Natural killer cell treated with Interleukin-12 subunit alpha and Interleukin-12 subunit beta and Interleukin-15 and Interleukin-18, amount 100 ng/mL, for 72 hours (primary cell): ENCODE measurements at places on chromosomes 3 and 15. TPM values are rescaled to one million over a fixed set of nuclear protein-coding genes. Genes with fewer than 3 reads are reported as not detected.

CAND2 gene
- 0.45 TPM for total RNA-seq

INSYN1 gene
- not detected for total RNA-seq

SH3GL3 gene
- total RNA-seq = not detected

CKMT1B gene
- total RNA-seq = not detected

CHST2 gene
- 26.9 TPM for total RNA-seq

SLC28A1 gene
- not detected for total RNA-seq

FSD2 gene
- total RNA-seq = not detected

SETMAR gene
- total RNA-seq = 17.2 TPM

DNA sequence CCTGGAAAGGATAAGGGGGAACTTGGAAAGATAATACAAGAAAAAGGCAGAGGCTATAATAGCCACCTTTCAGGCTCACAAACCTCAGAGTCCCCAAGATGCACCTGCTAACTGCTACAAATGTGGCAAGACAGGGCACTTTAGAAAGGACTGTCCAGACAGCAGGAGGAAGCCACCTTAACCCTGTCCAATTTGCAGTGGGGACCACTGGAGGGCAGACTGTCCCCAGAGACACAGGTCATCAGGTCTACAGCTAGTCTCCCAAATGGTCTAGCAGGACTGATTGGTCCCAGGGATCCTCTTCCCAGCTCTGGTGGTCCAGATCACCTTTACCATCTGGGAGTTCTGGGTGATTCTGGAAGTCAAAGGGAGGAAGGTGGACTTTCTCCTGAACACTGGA lies 882.5 kb upstream of the GBE1 start:
- no peaks in the 10 kb centered on the region for H3K36me3 ChIP-seq
- no peak overlapping the region for H3K4me3 ChIP-seq
- no peak overlapping the region for H3K27ac ChIP-seq
- H3K27me3 ChIP-seq = no peaks in the 10 kb centered on the region
- H3K4me1 ChIP-seq = no peaks in the 10 kb centered on the region

DNA sequence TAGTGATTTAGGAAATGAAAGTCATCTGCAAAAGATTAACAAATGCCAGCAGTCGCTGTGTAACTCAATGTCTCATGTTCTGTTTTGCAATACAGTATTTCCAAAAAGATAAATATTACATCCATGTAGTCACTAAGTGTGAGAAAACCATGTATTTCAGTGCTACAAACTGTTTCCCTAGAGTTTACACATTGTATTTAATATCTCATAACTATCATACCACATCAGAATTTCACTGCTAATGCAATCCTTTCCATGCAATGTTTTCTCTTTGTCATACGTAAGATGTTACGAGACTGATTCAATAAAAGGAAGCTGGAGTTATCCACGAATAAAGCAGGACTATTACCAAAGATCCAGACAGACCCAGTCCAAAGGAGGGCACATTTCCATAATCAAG lies 269.4 kb downstream of the GBE1 start:
- H3K4me1 ChIP-seq = peaks cover 4% of the 10 kb centered on the region
- H3K36me3 ChIP-seq = no peaks in the 10 kb centered on the region
- H3K4me3 ChIP-seq = no peak overlapping the region
- H3K27ac ChIP-seq = no peak overlapping the region
- no peak for DNase-seq

GRCh38 chr3:102741694-102742093 lies 306.9 kb downstream of the ZPLD1 start:
- H3K4me3 ChIP-seq = no peak overlapping the region
- DNase-seq = no peak
- no peaks in the 10 kb centered on the region for H3K27me3 ChIP-seq
- no peaks in the 10 kb centered on the region for H3K4me1 ChIP-seq
- no peaks in the 10 kb centered on the region for H3K36me3 ChIP-seq

GRCh38 chr3:135311699-135312098 lies 516.6 kb downstream of the EPHB1 start:
- H3K27me3 ChIP-seq = no peaks in the 10 kb centered on the region
- H3K4me1 ChIP-seq = no peaks in the 10 kb centered on the region
- DNase-seq = no peak
- no peak overlapping the region for H3K27ac ChIP-seq
- H3K36me3 ChIP-seq = no peaks in the 10 kb centered on the region

- DNase-seq = no peak
- no peaks in the 10 kb centered on the region for H3K36me3 ChIP-seq
- no peak overlapping the region for H3K27ac ChIP-seq
- H3K4me1 ChIP-seq = peaks cover 4% of the 10 kb centered on the region
- peaks cover 15% of the 10 kb centered on the region for H3K27me3 ChIP-seq
- no peak overlapping the region for H3K4me3 ChIP-seq
Measured at GRCh38 chr3:187208159-187208558, 10.9 kb downstream of the RTP1 start.

GRCh38 chr15:93459396-93459795 lies 370.4 kb upstream of the RGMA start:
- no peaks in the 10 kb centered on the region for H3K36me3 ChIP-seq
- H3K4me3 ChIP-seq = no peak overlapping the region
- peaks cover 13% of the 10 kb centered on the region for H3K27me3 ChIP-seq
- no peak for DNase-seq
- no peaks in the 10 kb centered on the region for H3K4me1 ChIP-seq

GRCh38 chr3:172918165-172918564 lies 167.6 kb downstream of the ECT2 start:
- H3K27me3 ChIP-seq = peaks cover 8% of the 10 kb centered on the region
- H3K4me3 ChIP-seq = no peak overlapping the region
- DNase-seq = no peak
- no peaks in the 10 kb centered on the region for H3K36me3 ChIP-seq
- H3K4me1 ChIP-seq = no peaks in the 10 kb centered on the region
- no peak overlapping the region for H3K27ac ChIP-seq

GRCh38 chr15:96774216-96774615 lies 443.7 kb downstream of the NR2F2 start:
- H3K4me3 ChIP-seq = no peak overlapping the region
- DNase-seq = no peak
- no peaks in the 10 kb centered on the region for H3K36me3 ChIP-seq
- no peaks in the 10 kb centered on the region for H3K4me1 ChIP-seq
- no peak overlapping the region for H3K27ac ChIP-seq

DNA sequence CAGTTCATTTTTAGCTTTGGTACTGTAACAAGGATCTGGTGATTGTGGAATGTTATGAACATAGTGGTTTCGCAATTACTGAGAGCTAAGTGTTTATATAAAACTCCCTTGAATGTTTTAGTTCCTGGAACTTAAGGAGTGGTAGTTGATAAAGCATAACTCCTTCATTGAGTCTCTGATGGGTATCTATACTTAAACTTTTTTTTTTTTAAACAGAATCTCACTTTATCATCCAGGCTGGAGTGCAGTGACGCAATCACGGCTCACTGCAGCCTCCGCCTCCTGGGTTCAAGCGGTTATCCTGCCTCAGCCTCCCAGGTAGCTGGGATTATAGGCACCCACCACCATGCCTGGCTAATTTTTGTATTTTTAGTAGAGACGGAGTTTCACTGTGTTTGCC lies 11.3 kb downstream of the PRKCI start:
- H3K4me3 ChIP-seq = no peak overlapping the region
- H3K27me3 ChIP-seq = no peaks in the 10 kb centered on the region
- H3K4me1 ChIP-seq = no peaks in the 10 kb centered on the region
- DNase-seq = no peak
- H3K36me3 ChIP-seq = peaks cover 7% of the 10 kb centered on the region

- DNase-seq = no peak
- H3K27me3 ChIP-seq = peaks cover 12% of the 10 kb centered on the region
- H3K36me3 ChIP-seq = no peaks in the 10 kb centered on the region
- H3K27ac ChIP-seq = no peak overlapping the region
- no peak overlapping the region for H3K4me3 ChIP-seq
- no peaks in the 10 kb centered on the region for H3K4me1 ChIP-seq
Measured at GRCh38 chr3:43910750-43911149, 220.0 kb downstream of the ABHD5 start.

DNA sequence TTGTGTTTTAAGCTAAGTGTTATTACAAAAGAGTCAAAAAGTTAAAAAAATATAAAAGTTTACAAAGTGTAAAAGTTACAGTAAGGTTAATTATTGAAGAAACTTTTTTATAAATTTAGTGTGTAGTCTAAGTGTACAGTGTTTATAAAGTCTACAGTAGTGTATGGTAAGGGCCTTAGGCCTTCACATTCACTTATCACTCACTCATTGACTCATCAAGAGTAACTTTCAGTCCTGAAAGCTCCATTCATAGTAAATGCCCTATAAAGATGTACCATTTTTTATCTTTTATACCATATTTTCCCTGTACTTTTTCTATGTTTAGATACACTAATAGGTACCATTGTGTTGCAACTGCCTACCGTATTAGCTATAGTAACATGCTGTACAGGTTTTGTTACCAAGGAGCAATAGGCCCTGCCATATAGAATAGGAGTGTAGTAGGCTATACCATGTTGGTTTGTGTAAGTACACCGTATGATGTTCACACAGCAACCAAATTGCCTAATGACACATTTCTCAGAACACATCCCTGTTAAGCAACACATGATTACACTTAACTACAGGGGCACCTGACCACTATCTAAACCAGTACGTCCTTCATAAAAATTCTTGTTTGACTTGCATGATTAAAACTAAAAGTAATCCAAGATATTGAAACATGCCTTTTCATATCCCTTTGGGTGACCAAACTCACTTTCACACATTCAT lies 17.2 kb downstream of the RAD18 start:
- no peak overlapping the region for H3K4me3 ChIP-seq
- H3K27me3 ChIP-seq = no peaks in the 10 kb centered on the region
- H3K36me3 ChIP-seq = peaks cover 41% of the 10 kb centered on the region
- H3K27ac ChIP-seq = no peak overlapping the region
- H3K4me1 ChIP-seq = peaks cover 6% of the 10 kb centered on the region

GRCh38 chr15:78065973-78066946 lies 11.3 kb downstream of the TBC1D2B start:
- peaks cover 18% of the 10 kb centered on the region for H3K4me1 ChIP-seq
- no peak overlapping the region for H3K4me3 ChIP-seq
- H3K36me3 ChIP-seq = no peaks in the 10 kb centered on the region
- no peak for DNase-seq
- no peaks in the 10 kb centered on the region for H3K27me3 ChIP-seq

- no peaks in the 10 kb centered on the region for H3K36me3 ChIP-seq
- H3K27ac ChIP-seq = no peak overlapping the region
- no peak for DNase-seq
- no peak overlapping the region for H3K4me3 ChIP-seq
Measured at GRCh38 chr3:54835701-54836100, 92.2 kb downstream of the LRTM1 start.

DNA sequence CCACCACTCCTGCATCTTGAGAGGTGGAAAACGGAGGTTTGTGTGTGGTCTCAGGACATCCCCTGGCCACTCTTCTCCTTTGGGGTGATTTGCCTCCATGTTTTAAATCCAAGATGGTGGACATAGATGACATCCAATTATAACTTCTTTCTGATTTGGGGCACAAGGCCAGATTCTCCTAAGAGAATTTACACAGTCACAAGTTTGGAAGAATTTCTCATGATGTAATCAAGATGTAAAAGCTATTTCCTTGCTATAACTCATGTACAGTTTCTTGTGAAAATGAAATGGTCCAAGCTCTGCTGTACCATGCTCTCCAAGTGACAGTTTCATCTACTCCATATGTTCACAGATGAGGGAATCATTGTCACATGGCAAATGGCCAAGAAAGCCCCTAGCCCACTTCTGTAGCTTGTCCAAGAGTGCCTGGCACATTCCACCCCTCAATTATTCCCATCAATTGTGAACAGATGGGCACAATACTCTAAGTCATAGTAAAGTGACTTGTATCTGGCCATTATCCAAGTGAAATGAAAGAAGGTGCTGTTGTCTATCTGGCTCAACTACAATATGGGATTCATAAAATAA lies 134.6 kb upstream of the ROPN1 start:
- no peaks in the 10 kb centered on the region for H3K36me3 ChIP-seq
- H3K27me3 ChIP-seq = peaks cover 47% of the 10 kb centered on the region
- no peak overlapping the region for H3K4me3 ChIP-seq
- no peak overlapping the region for H3K27ac ChIP-seq
- H3K4me1 ChIP-seq = no peaks in the 10 kb centered on the region

DNA sequence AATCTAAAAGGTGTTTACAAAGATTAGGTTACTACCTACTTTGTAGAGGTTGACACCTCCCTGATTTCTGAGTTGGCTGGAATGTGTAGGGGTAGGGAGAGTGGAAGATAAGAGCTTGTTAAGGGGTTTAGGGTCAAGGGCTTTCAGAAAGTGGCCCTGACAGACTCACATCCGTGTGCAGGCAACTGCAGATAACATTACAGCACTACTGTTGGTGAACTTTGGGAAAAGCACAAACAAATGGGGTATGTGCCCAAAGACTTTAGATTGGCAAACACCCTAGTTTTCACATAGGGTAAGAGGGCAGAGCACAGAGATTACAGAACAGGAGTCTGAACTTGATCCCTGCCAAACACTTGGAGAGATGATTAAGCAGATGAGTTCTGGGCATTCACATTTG lies 375.7 kb downstream of the EPHB1 start:
- H3K27ac ChIP-seq = no peak overlapping the region
- no peak for DNase-seq
- no peaks in the 10 kb centered on the region for H3K36me3 ChIP-seq
- H3K27me3 ChIP-seq = no peaks in the 10 kb centered on the region
- H3K4me3 ChIP-seq = no peak overlapping the region

DNA sequence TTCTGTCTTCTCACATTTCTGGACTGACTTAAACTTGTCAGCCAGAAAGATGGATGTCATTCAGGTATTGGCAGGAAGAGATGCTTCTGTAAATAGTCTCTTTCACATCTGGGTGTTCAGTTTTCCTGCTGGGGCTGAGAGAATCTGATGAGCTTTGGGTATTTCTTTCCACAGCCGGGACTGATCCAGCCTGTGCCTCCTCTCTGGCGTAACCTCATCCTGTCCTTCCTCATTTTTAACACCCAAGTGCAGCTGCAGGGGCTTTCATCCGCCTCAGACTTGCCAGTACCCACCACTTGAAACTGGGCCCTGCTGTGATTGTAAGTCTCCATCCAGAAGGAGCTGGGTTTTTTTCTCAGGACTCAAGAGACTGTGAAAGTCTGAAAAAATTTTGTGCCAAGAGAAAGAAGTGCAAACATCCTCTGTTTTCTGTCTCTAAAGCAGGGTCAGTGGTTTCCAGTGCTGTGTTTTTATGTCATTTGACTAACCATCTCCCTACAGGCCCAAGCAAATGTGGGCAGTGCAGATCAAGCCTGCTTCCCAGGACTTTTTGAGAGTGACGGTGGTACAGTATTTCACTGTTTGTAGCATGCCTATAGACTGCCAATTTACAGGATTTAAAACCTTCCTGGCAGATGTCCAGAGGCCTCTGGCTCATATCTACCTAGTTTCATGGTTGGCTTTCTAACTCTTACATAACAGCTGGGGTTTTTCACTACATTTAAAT lies 342.7 kb downstream of the PTPRG start:
- H3K4me3 ChIP-seq = no peak overlapping the region
- H3K27me3 ChIP-seq = no peaks in the 10 kb centered on the region
- H3K4me1 ChIP-seq = no peaks in the 10 kb centered on the region
- no peak overlapping the region for H3K27ac ChIP-seq

DNA sequence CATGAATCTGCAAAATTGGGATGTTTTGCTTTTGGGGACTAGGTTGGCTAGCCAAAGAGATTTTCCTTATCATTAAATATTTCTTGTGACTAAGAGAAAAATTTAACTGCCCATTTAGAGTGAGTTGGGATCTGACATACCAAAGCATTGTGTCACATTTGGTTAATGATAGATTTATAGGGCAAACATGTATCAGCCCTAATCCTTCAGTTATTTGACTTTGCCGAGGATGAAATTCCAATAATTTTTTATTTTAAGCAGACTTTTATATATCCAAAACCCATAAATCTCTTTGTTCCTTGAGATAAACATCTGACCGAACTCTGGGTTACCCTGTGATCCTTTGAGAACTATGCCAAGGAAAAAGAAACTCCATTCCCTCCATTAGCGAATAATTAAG lies 218.9 kb downstream of the CDIN1 start:
- H3K27me3 ChIP-seq = no peaks in the 10 kb centered on the region
- peaks cover 9% of the 10 kb centered on the region for H3K36me3 ChIP-seq
- no peaks in the 10 kb centered on the region for H3K4me1 ChIP-seq
- H3K4me3 ChIP-seq = no peak overlapping the region
